Left kidney (tissue), 8 donors: ENCODE measurements at places on chromosomes 2 and 18.

DNA sequence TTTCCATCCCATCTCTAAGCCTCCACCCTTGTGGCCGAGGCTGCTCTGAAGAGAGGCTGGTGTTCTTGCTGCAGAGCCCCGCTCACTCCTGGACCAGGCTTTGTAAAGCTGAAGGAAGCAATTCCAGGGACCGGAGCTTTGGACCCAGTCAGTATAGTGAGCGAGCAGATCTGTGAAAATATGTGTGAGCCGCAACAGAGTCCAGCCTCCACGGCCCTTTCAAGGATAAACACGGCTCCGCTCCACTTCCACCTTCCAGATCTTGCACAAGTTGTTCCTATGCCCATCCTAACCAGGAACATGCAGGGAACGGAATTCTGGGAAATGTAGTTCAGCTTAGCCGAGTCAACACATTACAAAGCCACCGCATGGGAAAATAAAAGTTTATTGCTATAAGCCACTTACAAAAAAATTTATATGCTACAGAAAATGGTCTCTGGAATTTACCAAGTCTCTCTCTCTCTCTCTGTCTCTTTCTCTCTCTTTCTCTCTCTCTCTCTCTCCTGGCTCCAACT, 151.7 kb upstream of the ZNF521 start:
- peak; percentile 78 for DNase-seq

GRCh38 chr2:16141641-16141921, 201.2 kb downstream of the MYCN start:
- no peak for DNase-seq

- DNase-seq, result no peak
Measured at GRCh38 chr2:67465623-67466022, 68.5 kb downstream of the ETAA1 start.

DNA sequence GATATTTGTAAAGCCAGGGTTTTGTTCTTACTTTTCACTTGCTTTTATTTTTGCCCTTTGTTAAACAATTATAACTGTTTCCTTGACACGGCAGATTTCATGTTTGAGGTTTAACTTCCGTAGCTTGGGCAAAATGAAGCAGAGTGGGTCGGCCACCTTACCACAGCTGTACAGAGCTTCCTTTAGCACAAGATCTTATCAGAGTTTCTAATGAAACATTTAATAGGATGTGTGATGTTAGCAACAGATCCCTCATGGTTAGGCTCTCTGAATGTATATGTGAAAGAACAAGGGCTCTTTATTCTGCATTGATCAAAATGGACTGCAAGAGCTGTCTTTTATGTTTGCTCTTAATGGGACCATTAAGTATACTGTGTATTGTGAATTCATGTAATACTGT, 22.3 kb downstream of the RNF125 start:
- DNase-seq, result no peak

DNA sequence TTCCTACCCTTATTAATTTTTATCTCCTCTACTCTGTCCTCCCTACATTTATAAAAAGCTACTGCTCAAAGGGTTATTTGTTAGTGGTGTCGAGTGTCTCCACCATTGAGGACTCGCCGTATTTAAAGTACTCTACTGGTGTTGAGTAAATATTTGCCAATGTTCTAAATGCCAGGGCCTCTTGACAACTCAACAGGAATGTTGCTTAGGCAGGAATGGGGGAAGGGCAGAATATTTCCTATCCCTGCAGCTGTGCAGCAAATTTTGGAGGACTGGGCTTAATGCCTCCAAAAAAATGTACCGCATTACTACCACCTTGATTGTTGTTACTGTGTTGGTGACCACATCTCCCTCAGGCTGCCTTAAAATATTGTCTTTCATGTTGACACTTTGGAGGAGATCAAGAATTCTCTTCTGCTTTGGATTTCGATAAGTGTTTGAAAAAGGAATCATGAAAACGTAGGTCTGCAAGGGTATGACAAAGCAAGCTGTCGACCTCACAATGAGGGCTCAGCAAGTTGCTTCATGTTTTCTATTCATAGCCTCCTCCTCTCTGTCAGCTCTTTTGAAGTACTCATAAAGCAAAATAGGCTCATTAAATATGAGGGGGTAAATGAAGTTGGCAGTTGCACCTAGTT, 84.3 kb downstream of the EFEMP1 start:
- DNase-seq, result peak; percentile 25

GRCh38 chr2:128394007-128394730, 75.5 kb upstream of the HS6ST1 start:
- DNase-seq, result no peak

DNA sequence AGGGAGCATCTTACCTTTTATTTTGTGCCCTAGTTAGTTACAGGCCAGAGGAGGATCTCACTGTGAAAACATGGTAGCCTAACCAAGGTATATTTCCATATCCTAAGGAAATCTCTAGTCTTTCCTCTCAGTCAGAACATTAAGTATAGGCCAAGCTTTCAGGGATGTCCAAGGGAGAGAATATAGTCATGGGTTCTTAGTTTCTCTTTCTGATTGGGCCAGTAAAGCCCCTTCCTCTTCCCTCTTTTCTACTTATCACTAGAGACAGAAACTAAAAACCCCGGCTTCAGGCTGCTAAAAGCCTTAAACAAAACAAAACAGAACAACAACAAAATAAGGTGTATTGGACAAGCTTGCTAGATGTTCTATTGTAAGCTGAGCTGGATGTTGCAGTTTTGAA, 44.3 kb upstream of the TNFRSF11A start:
- no peak for DNase-seq

GRCh38 chr2:179446476-179447141, 182.0 kb upstream of the SESTD1 start:
- no peak for DNase-seq

DNA sequence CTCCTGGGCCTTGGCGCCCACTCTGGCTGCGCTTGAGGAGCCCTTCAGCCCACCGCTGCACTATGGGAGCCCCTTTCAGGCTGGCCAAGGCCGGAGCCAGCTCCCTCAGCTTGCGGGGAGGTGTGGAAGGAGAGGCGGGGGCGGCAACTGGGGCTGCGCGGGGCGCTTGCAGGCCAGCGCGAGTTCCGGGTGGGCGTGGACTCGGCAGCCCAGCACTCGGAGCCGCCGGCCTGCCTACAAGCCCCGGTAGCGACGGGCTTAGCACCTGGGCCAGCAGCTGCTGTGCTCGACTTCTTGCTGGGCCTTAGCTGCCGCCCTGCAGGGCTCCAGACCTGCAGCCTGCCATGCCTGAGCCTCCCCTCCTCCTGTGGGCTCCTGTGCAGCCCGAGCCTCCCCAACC, 141.5 kb upstream of the SLC39A10 start:
- no peak for DNase-seq

DNA sequence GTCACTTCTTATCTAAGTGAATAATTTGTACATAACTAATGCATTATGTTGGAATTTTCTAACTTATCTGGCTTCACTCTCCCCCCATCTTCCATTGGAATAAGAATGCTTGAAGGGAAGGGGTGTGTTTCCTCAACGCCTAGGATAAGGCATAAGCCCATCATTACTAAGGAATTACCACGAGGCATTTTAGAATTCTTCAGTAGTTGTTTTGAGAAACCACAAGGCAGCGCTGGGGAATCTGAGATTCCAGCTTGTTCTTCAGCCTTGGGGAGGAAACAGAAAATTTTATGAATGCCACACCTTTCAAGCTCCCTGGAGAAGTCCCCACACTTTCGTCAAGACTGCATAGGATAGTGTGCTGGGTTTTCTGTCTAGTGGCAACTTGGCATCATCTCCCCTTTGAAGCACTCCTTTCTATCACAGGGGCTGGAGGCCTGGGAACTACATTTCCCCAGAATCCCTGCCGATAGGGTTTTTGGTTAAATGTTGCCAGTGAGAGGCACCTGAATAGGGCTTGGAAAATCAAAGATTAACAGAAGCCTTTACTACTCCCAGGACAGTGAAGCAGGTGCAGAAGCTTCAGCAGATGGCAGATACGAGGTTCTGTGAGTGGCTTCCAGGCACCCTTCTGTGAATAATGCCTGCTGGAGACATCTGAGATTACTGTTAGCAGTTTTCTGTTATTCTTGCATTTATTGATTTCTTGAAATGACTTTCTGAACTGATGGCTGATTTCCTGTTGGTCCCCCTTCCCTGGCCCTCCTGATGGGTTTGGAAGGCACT, 192.7 kb upstream of the REV1 start:
- DNase-seq, result no peak

DNA sequence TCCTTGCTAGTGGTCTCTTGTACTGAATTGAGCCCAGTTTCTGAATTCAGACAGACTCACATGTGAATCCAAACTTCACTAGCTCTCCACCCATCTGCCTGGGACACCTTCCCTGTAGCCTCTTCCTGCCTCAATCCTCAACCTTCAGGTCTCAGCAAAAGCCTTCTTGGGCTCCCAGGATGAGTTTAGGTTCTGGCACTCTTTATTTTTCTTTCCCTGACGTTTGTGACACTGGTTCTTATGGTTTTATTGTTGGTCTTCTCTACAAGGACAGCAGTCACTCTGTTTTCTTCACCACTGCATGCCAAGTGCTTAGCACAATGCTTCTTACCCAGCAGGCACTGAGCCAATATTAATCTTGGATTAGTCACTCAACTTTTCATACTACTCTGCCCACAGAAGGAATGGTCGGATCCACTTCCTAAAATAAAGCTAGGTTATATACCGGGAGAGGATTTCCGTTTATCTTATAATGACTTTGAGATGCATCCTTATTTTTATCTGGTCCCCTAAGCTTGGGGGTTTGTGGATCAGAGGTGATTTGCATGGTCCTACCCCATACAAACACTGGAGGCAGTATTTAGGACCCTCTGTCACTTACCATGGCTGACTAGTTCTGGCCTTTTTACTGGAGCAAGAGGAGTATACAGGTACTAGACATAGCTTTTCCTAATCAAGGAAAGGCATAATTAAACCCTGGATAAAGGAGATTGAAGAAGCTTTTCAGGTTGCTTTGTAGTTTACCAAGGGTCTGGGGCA, 186.3 kb downstream of the MYCN start:
- DNase-seq, result no peak

DNA sequence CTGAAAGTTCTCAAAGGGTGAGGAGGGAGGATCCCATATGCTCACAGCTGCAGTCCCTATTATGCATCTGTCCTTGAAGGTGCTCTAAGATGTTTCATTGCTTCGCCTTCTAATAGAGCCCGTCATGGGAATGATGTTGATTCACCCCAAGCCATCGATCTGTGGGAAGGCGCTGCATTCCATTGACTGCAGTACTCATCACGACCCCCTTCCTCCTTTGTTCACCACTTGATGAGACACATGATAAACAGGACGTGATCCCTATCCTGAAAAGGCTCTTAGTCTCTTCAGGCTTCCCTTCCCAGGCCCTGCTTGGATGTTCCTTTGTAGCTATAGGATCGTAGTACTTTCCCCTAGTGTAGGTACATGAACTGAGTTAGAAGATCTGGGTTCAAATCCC, 181.8 kb downstream of the AGPS start:
- DNase-seq, result no peak

DNA sequence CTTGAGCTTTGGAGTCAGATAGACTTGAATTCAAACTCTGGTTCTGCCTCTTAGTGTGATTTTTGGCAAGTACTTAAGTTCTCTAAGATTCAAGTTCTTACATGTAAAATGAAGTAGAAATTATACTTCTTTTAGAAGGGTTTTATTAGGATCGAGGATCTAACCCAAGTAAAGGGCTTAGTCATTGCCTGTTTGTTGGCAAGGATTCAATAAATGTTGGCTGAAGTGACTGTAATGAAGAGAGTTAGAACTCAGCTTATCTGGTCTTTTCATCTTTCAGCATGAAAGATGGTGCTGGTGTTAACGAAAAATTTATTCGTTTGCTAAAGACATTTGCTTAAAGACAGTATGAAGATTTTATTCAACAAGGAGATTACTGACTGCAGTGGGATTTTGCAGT, 315.9 kb upstream of the THUMPD2 start:
- DNase-seq, result no peak

DNA sequence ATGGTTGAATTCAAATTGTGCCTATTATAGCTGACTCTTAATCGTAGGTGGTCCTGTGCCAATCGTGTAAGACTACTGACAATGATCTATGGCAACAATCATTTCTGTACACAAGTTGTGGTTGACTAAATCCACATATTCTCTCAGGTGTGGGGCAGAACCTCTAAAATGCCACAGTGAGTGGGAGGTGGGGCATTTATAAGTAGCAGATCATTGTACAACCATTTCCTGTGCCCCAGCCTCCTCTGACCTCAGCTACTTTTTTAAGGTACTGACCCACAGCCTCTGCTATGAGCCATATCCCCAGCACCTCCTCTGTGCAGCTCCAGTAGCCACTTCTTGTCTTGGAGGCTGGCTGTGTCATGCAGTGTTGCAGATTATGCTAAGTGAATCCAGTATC, 48.6 kb upstream of the RAPH1 start:
- no peak for DNase-seq
